ENCODE measurements at places on chromosomes 12 and 14. TPM values are rescaled to one million over a fixed set of nuclear protein-coding genes. Genes with fewer than 3 reads are reported as not detected.

The LMO3 gene
- total RNA-seq = not detected

The RNF212B gene
- total RNA-seq = not detected

The TAS2R7 gene
- not detected for total RNA-seq

The PROX2 gene
- total RNA-seq = 0.24 TPM

The DHRS2 gene
- total RNA-seq = 3.1 TPM

The KIF26A gene
- total RNA-seq = 0.15 TPM

The VWF gene
- total RNA-seq = 0.02 TPM

The ZNF605 gene
- 6.2 TPM for total RNA-seq

The CD4 gene
- 1.2 TPM for total RNA-seq

The LRRIQ1 gene
- total RNA-seq = 0.07 TPM

The NFE2 gene
- total RNA-seq = not detected

GRCh38 chr14:102964152-102964730, 41.8 kb downstream of the AMN start:
- H3K36me3 ChIP-seq = no peaks in the 10 kb centered on the region
- DNase-seq = no peak
- no peaks in the 10 kb centered on the region for H3K27me3 ChIP-seq
- H3K4me3 ChIP-seq = no peak overlapping the region

DNA sequence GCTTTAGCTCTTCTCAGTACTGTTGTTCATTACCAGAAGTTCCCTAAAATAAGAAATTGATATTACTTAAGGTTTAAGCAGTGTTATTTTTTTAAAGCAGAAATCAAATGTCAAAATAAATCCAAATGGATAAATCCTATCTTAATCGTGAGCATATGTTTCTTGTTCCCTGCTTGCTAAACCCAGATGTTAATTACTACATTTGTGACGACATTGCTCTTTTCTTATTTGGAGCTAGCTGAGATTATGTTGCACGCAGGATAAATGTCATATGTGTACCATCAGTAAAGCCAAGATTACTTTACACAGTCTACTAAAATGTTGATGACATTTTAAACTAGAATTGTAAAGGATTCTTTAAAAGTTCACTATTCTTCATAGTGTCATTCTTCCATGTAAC, 157.5 kb downstream of the PLCZ1 start:
- H3K4me3 ChIP-seq = no peak overlapping the region
- H3K4me1 ChIP-seq = no peaks in the 10 kb centered on the region
- no peaks in the 10 kb centered on the region for H3K27me3 ChIP-seq
- H3K27ac ChIP-seq = no peak overlapping the region
- no peak for DNase-seq

- H3K27ac ChIP-seq = no peak within 1 kb of the TSS
- DNase-seq = no peak
- H3K4me3 ChIP-seq = no peak within 1 kb of the TSS
- H3K4me1 ChIP-seq = no peaks in the 10 kb centered on the region
- no peaks in the 10 kb centered on the region for H3K36me3 ChIP-seq
Measured at GRCh38 chr12:50103767-50104321, at the start of gene GPD1. Gene GPD1, plus strand, starts transcription at chr12:50104008. Its CDS starts 43 bp downstream, at chr12:50104051.

GRCh38 chr12:116712458-116713303, 25.2 kb downstream of the SPRING1 start:
- H3K36me3 ChIP-seq = peaks cover 9% of the 10 kb centered on the region
- no peak for DNase-seq
- peaks cover 10% of the 10 kb centered on the region for H3K4me1 ChIP-seq
- H3K4me3 ChIP-seq = no peak overlapping the region
- no peaks in the 10 kb centered on the region for H3K27me3 ChIP-seq

DNA sequence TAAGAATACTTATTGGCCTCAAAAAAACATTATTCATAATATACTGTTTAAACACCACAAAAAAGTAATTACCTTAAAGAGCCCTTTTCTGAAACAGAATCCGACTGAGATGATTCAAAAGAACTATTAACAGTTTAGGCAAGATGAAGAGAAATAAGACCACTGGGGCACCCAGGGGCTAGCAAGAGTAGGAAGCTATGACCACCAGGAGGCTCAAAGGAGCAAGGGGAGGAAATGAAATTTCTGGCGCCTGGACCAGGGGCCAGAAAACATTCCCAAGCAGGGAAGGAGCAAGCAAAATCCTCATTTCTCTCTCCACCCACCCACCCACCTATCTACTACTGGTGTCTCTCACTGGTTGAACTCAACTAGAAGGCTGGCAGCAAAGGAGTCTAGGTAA, 6.3 kb upstream of the DCAF4 start:
- no peak overlapping the region for H3K4me3 ChIP-seq
- H3K36me3 ChIP-seq = no peaks in the 10 kb centered on the region
- DNase-seq = no peak

DNA sequence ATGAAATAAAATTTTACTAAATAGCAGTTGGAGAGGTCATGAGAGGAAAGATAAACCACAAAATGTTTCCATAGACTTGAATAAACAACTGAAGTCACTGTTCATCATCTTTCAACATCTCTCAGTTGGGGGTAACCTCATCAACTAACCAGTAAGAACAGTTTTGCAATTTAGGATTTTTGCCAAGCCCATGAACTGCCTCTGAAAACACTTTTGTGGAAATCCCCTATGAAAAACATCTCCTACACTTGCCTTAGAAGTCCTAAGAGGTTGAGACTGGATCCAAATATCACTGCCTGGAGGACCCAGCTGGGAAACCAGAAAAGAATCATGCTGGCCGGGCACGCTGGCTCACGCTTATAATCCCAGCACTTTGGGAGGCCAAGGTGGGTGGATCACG, 273.1 kb downstream of the C12orf50 start:
- H3K4me1 ChIP-seq = no peaks in the 10 kb centered on the region
- H3K36me3 ChIP-seq = no peaks in the 10 kb centered on the region
- no peak overlapping the region for H3K4me3 ChIP-seq
- H3K27ac ChIP-seq = no peak overlapping the region
- no peak for DNase-seq

- H3K4me3 ChIP-seq = no peak overlapping the region
- no peak overlapping the region for H3K27ac ChIP-seq
- no peak for DNase-seq
- H3K36me3 ChIP-seq = no peaks in the 10 kb centered on the region
Measured at GRCh38 chr14:102295270-102295669, 9.7 kb downstream of the MOK start.

GRCh38 chr12:111850526-111850925, 8.5 kb downstream of the MAPKAPK5 start:
- no peaks in the 10 kb centered on the region for H3K36me3 ChIP-seq
- no peaks in the 10 kb centered on the region for H3K27me3 ChIP-seq
- no peaks in the 10 kb centered on the region for H3K4me1 ChIP-seq
- DNase-seq = no peak
- no peak overlapping the region for H3K27ac ChIP-seq

- DNase-seq = no peak
- no peak overlapping the region for H3K4me3 ChIP-seq
- no peaks in the 10 kb centered on the region for H3K4me1 ChIP-seq
- H3K36me3 ChIP-seq = no peaks in the 10 kb centered on the region
Measured at GRCh38 chr14:79989990-79990389, 221.3 kb downstream of the DIO2 start.

- no peak within 1 kb of the TSS for H3K27ac ChIP-seq
- H3K36me3 ChIP-seq = no peaks in the 10 kb centered on the region
- DNase-seq = no peak
- no peak within 1 kb of the TSS for H3K4me3 ChIP-seq
- H3K27me3 ChIP-seq = peaks cover 15% of the 10 kb centered on the region
- H3K4me1 ChIP-seq = no peaks in the 10 kb centered on the region
Measured at GRCh38 chr12:48788854-48789775, at the start of gene ADCY6. Gene ADCY6, minus strand, starts transcription at chr12:48789089. Its CDS starts 5,655 bp downstream, at chr12:48783434.

GRCh38 chr12:3542156-3542555, 51.2 kb downstream of the PRMT8 start:
- no peak overlapping the region for H3K4me3 ChIP-seq
- no peaks in the 10 kb centered on the region for H3K36me3 ChIP-seq
- DNase-seq = no peak
- H3K27me3 ChIP-seq = peaks cover 4% of the 10 kb centered on the region
- no peak overlapping the region for H3K27ac ChIP-seq

- H3K36me3 ChIP-seq = no peaks in the 10 kb centered on the region
- H3K4me3 ChIP-seq = no peak overlapping the region
- DNase-seq = no peak
- no peak overlapping the region for H3K27ac ChIP-seq
- no peaks in the 10 kb centered on the region for H3K27me3 ChIP-seq
Measured at GRCh38 chr12:47689215-47689614, 16.6 kb downstream of the RPAP3 start.

GRCh38 chr14:98961191-98961590, 310.8 kb downstream of the BCL11B start:
- no peak overlapping the region for H3K27ac ChIP-seq
- H3K36me3 ChIP-seq = no peaks in the 10 kb centered on the region
- no peaks in the 10 kb centered on the region for H3K27me3 ChIP-seq
- no peak for DNase-seq
- H3K4me3 ChIP-seq = no peak overlapping the region

DNA sequence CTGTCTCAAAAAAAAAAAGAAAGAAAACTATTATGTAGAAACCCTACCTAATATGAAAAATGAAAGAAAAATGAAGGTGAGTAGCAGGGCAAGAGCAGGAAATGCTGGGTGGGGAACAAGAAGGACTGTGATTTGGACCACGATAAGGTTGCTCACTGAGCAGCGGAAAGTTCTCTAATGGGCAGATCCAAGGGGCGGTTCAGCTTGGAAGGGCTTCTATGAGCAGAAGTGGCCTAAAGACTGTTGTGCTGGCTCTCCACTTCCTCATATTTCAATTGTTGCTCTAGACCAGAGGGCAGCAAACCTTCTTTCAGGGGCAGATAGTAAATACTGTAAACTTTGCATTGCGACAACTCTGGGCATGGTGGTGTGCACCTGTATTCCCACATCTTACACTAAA, 16.3 kb upstream of the NFYB start:
- no peak overlapping the region for H3K4me3 ChIP-seq
- no peak for DNase-seq
- H3K27me3 ChIP-seq = no peaks in the 10 kb centered on the region
- no peaks in the 10 kb centered on the region for H3K36me3 ChIP-seq
- no peak overlapping the region for H3K27ac ChIP-seq

DNA sequence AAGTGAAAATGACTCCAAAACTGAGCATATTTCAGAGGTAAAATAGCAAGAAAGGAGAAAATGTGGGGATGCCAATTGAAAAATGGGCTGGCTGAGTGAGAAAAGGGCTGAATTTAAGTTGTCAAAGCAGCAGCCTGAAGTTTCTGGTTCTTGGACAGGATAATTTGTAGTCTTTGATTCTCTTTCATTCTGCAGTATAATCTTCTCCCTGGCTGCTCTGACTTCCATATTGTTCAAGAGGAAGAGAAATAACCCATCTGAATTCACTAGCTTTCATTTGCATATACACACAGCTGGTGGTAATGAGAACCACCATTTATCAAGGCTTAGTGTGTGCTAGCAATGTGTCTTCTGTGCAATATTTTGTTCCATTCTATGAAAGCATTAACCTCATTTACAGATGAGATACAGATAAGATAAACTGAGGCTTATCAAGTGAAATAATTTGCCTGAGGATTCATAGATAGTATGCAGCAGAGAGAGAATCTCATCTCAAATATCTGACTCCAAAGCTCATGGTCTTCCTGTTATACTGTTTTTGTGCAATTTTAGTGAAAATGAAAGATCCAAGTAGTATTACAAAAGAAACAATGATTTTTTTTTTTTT, 184.2 kb downstream of the TMTC2 start:
- no peaks in the 10 kb centered on the region for H3K36me3 ChIP-seq
- no peaks in the 10 kb centered on the region for H3K4me1 ChIP-seq
- no peak overlapping the region for H3K27ac ChIP-seq
- DNase-seq = no peak
- no peak overlapping the region for H3K4me3 ChIP-seq
- no peaks in the 10 kb centered on the region for H3K27me3 ChIP-seq

GRCh38 chr14:104432611-104433231, 146.8 kb upstream of the C14orf180 start:
- H3K36me3 ChIP-seq = no peaks in the 10 kb centered on the region
- H3K4me1 ChIP-seq = no peaks in the 10 kb centered on the region
- H3K4me3 ChIP-seq = no peak overlapping the region
- no peaks in the 10 kb centered on the region for H3K27me3 ChIP-seq

DNA sequence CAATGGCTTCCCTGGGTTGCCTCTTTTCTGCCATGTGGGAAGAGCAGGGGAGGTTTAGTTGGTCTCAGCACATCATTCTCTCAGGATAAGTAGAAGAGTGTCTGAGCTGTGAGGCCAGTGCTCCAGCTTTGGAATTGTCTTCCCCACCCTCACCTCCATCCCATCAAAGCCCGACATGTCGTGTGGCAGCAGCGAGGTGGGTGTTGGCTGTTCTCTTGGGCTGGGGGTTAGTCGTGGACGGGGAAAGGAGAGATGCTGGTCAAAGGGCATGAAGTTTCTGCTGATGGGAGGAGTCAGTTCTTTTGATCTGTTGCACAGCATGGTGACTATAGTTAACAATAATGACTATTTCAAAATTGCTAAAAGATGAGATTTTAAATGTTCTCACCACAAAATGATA, 404.2 kb downstream of the TMEM121 start:
- no peak for DNase-seq
- no peaks in the 10 kb centered on the region for H3K36me3 ChIP-seq
- no peak overlapping the region for H3K27ac ChIP-seq
- no peaks in the 10 kb centered on the region for H3K27me3 ChIP-seq
- H3K4me3 ChIP-seq = no peak overlapping the region
- H3K4me1 ChIP-seq = no peaks in the 10 kb centered on the region

DNA sequence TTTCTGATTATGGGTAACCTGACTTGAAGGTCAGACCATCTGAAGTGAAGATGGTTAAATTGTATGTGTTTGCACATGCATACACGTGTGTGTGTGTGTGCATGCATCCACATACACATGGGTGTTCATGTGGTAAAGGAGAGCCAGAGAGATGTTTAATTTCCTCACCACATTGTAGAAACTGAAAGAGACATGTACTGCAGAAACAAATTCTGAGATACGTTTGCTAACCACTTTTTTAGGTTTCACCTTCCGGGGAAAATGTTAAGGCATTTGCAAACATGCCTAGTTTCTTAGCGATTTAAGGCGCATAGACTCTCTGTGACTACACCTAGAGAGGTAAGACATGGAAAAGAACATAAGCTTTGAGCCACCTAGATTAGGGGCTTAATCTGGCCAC, 362.9 kb downstream of the RAD51B start:
- no peaks in the 10 kb centered on the region for H3K27me3 ChIP-seq
- no peaks in the 10 kb centered on the region for H3K36me3 ChIP-seq
- no peak overlapping the region for H3K27ac ChIP-seq

GRCh38 chr14:106087837-106088236, 561.5 kb downstream of the TMEM121 start:
- H3K4me3 ChIP-seq = no peak overlapping the region
- no peak overlapping the region for H3K27ac ChIP-seq
- H3K36me3 ChIP-seq = no peaks in the 10 kb centered on the region
- DNase-seq = no peak
- H3K4me1 ChIP-seq = no peaks in the 10 kb centered on the region
- H3K27me3 ChIP-seq = no peaks in the 10 kb centered on the region

GRCh38 chr14:103898711-103899110, 29.5 kb upstream of the TDRD9 start:
- DNase-seq = no peak
- H3K4me1 ChIP-seq = no peaks in the 10 kb centered on the region
- H3K36me3 ChIP-seq = no peaks in the 10 kb centered on the region
- H3K4me3 ChIP-seq = no peak overlapping the region
- no peaks in the 10 kb centered on the region for H3K27me3 ChIP-seq

Measured in CD8-positive, alpha-beta memory T cell (primary cell).